PC-3 (cell line): ENCODE measurements at places on chromosomes 3 and 15. TPM values are rescaled to one million over a fixed set of nuclear protein-coding genes. Genes with fewer than 3 reads are reported as not detected.

The GPR156 gene
- 5.1 and 7.7 TPM in 2 replicates for total RNA-seq

The CPN2 gene
- total RNA-seq = 0.07 TPM in 1 of 2 replicates, not detected in the other

The UPK1B gene
- 0.04 TPM in 1 of 2 replicates, not detected in the other for total RNA-seq

The LRRIQ4 gene
- total RNA-seq = 0.52 TPM in 1 of 2 replicates, not detected in the other

The TMC3 gene
- not detected in 2 replicates for total RNA-seq

The SCN5A gene
- 0.06 TPM in 1 of 2 replicates, not detected in the other for total RNA-seq

The SLC24A5 gene
- total RNA-seq = not detected in 2 replicates

The CCR8 gene
- total RNA-seq = not detected in 2 replicates
